ENCODE measurements at places on chromosomes 6 and 20.

DNA sequence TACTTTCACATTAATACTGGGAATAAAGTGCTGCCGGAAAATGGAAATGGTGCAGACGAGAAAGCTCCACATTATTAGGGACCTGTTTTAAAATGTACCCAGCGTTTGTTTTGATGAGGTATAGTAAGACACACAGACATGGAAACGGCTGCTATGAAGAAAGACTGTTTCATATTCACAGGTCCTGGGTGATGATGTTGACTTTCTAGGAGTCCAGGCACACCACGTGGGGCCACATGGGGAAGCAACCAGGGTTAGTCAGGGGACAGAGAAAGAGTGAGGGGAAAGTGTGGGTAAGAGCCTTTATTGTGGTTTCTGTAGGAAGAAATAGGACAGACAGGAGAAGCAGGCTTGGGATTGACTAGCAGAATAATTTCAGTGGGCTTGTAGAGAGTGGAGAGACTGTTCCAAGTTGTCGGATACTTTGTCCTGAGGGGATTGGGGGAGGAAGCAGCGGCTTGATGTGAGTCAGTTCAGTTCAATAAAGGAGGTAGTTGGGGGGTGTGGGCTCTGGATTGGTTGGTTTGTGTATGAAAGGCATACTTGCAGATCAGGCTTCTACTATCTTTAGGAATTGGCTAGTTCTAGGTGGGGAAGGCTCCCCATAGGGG, 112.0 kb upstream of the MCHR2 start:
- no peak for DNase-seq

GRCh38 chr20:49843770-49844380, 31.2 kb downstream of the SLC9A8 start:
- no peak for DNase-seq

DNA sequence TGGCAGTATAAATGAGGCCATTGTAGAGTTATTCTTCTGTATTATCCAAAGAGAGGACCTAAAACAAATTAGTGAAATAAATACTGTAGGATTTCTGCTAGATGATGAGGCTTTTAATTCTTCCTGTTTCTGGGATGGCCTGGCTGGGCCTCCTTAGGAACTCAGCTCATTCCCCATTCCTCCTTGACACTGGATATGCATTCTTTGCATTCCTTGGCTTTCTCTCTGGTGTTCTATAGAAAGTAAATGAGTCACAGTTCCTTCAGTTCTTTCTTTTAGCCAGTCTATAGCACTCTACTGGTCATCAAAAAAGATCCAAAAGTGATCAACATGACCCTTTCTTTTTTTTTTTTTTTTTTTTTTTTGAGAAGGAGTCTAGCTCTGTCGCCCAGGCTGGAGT, 8.6 kb downstream of the OR10C1 start:
- peak; percentile 47 for DNase-seq

- DNase-seq: no peak
These were observed 105.0 kb downstream of the TIAM2 start for GRCh38 chr6:155100087-155100486.

GRCh38 chr6:46626228-46626909, 26.2 kb downstream of the CYP39A1 start:
- no peak for DNase-seq

GRCh38 chr6:118892355-118892991, 1.5 kb upstream of the ASF1A start:
- DNase-seq: no peak

DNA sequence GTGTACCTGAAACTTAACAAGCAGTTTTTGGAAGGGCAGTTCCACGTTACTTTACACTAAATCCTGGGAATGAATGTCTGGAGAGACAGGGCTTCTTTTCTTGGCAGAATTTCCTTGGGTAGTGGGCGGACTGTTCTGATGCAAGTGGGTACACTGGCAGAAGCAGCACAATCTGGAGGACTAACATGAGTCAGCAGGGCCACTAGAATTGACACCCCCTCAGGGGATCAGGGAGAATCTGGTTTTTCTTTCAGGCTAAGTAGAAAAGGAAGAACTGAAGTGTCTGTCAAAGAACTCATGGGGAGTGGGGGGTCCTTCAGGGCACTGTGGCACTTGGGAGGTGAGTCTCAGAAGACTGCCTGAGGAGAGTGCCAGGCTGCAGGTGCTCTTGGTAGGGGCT, 34.6 kb downstream of the PANK2 start:
- DNase-seq: no peak

- no peak for DNase-seq
These were observed 35.2 kb upstream of the ADIG start for GRCh38 chr20:38545771-38546170.

DNA sequence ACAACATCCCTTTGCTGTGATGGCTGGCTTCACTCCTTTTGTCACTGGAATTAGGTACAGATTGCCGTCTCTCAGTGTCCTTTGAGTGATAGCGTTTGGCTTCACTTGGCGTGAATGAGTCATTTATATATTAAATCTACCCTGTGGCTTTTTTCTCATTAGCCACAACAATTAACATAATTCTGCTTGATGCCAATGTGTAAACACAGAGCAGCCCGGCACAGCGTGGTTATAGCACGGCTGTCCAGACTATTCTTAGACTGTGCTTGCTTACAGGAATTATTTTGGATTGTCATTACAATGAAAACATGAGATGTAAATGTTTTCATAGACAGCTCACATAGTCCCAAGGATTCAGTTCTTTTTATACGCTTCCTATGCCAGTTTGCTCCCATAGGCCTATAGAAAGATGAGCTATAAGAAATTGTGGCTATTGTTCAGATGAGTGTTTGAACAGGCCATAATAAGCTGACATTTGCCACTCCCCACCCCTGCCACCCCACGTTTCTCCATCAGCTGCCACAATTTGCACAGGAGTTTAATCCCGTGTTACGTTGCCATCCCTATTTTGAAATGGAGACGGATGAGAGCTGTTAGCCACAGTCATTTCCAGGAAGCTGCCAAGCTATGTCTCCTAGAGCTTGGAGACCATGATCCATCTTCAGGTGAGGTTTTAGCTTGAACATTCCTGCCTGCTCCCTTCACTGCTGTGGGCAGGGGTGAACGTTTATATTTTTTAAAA, 65.9 kb downstream of the PPP1R14C start:
- no peak for DNase-seq

DNA sequence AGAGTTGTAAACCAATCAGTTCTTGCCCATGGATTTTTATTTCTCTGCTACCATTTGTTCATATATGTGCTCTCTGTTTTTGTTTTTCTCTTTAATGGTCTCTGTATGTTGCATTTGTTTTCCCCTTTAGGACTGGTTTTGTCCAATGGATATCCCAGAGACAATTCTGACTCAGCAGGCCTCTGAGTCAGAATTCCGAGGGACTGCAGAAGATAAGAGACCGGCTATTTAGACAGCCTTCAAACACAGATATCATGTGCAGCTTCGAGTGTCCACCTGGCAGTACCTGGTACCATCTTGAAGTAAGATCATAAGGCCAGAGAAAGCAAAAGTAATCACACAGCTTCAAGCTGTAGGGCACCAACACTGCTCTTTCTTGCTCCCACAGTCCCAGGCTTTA, 125.5 kb downstream of the ELOVL4 start:
- DNase-seq: peak; percentile 54

DNA sequence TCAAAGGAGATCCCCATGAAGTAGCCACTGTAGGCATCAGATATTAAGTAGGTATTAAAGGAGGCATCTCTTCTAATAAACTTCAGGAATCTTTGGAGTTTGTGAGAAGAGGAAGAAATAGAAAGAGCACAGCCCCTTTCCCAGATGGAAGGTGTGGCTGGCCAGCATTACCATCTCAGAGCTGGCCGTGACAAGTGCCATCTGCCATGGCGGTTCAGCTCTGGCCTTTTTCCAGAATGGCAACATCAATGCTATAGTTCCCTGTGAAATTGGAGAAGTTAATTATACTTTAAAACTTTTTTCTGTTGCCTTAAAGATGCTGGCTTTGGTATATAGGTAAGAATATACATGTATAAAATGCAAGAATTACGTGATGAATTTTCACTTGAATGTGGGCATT, 51.9 kb upstream of the MCUR1 start:
- no peak for DNase-seq

- DNase-seq: no peak
These were observed 39.8 kb upstream of the SMIM29 start for GRCh38 chr6:34288581-34288980.

- no peak for DNase-seq
These were observed 29.8 kb downstream of the SMPDL3A start for GRCh38 chr6:122818866-122819265.

DNA sequence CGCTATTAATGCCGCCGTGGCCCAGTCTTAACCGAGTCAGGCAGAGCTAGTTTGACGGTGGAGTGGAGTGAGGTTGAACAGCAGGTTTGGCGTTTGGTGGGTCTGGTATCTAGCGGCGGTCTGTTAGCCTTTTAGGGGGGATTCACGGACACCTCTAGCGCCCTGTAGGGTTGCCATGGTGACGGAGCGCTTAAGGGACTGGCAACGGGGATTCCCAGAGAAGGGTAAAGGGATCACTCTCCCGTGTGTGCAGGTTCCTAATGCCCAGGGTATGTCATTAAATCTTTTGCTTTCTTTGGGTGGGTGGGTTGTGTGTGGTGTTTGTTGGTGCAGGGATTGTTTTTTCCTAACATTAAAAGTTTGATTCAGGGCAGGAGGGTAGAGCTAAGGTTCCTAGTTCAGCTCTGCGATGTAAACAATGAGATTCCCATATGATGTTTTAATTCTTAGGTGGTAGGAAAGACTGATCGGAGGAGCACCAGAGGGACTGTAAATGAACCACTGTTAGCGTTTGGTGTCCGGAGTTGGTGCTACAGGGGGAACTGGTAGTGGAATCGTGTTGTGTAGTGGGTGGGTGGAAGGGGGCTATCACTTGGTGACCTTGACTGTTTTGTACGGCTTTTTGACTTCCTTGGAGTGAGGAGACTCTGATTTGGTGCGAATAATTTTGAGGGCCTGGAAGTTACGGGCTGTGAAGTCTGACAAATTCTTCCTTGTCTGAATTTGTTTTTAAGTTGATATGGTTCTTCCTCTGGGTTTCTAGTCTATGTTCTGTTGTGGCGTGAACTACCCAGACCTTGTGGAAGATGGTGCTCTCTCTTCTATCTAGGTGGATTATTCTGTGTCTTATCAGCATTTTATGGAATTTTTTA, 5.0 kb downstream of the BRD2 start:
- no peak for DNase-seq

GRCh38 chr20:48463916-48464315, 363.9 kb downstream of the PREX1 start:
- DNase-seq: peak; percentile 10

DNA sequence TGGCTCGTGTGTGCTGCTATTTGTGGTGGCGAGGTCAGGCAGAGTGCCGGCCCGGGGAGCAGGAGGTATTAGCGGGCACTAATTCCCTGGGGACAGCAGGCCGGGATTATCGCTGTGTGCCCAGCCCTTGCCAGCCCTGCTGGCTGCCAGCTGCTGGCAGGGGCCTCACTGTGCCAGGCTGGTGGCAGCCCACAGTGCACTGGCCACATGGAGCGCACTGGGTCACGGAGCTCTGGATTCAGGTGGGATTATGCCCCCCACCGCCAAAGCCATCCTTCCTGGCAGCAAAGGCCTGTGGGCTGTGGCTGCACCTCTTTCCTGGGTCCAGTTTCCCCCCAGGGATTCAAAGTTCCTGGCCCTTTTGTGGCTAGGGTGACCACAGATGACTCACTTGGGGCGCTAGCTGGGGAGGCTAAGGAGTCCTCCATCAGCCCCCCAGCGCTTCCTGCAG, 59.7 kb downstream of the YTHDF1 start:
- DNase-seq: no peak

DNA sequence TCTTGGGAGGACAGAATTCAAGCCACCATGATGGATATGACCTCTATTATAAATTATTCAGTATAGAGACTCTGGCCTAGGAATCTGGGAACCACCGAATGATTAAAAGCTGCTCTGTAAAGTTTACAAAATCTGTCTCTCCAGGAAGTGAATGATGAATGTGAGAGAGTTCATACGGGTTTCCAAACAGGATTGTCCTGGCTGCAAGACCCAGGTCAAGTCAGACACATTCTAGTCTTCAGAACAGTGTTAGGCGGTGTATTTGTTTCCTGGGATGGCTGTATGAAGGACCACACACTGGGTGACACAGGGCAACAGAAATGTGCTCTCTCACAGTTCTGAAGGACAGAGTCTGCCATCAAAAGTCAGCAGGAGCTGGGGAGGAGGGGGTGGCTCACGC, 222.4 kb downstream of the ZNF217 start:
- no peak for DNase-seq

DNA sequence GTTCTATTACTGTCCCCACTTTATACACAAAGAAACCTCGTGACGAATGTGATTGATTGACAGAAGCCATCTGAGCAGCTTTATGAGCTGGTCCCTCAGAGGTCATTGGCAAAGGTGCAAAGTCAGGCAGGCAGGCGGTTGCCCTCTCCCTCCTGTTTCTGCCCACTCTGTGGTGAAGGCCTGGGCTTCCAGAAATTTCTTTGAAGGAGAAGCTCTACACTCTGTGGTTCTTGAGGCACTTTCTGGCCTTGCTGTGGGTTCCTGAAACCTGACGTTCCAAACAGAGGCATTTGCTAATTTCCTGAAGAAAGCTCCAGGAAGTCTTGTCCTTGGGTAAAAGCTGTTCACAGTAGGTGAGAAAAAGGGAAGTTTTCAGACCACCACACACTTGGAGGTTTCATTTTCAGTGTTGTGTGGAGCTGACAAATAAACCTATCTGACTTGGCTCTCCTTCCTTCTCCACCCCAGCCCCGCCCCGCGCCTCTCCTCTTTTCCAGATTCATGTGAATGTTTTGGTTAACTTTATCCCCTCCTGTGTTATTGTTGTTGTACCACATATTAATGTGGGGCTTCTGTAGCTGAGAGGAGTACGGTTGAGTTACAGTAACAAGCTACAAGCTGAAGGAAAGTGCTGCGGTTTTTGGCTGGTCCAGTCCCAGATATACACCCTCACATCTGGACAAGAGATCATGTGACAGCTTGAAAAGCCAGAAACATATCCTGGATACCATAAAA, 274.1 kb downstream of the CLIC5 start:
- DNase-seq: no peak

- peak; percentile 76 for DNase-seq
These were observed 6.3 kb upstream of the DHX16 start for GRCh38 chr6:30678964-30679726.

DNA sequence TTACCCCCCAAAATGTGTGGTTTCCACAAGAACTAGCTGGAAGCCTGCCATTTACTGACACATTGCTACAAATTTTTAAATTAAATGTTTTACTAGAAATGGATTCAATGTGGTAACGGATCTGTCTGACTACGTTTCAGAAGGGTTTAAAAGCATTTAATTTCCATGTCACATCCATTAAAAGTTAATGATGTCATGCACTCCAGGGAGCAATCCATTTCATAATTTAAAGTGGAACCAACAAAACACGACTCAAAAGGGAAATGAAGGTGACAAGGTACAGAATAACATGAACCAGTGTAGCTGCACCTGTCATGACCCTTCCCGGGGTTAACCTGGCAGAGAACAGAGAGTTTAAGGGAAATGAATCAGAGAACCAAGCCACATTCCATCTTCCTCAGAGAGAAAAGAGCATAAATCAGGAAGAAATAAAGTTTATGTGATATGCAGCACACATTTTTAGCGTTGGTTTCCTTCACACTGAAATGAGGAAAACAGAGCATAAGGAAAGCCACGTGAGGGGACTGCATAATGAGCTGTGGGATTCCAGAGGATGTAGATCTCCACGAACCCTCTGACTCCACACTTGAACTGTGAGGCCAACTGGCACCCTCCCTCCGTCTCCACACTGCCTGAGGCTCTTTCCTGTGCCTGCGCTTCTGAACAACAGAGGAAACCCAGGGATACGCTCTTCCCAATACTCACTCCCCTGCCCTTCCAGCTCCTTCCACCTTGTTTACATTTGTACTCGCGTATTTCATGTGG, 170.3 kb upstream of the AHI1 start:
- DNase-seq: no peak

All from trophoblast cell (in vitro differentiated cells and primary cell).